ENCODE measurements at places on chromosomes 5 and 9. TPM values are rescaled to one million over a fixed set of nuclear protein-coding genes. Genes with fewer than 3 reads are reported as not detected.

DNA sequence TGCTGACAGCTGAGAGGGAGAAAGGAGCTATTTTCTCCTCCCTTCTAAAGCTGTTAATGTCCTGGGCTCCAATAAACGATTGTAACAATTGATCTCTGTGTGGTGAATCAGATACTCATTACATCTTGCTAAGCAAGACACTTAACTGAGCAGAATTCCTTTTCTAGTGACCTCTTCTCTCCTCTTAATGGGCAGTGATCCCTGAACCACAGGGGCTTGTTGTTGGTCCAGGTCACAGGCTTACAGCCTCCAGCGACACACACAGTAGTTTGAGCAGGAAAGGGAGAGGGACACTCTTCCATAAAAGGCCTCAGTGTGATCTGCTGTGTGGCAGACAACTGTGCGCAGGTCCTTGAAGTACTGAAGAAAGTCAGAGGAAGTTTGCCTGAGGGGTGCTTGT is 58.5 kb upstream of the MYO10 start:
- H3K4me1 ChIP-seq, result peaks cover 3% of the 10 kb centered on the region
- H3K4me3 ChIP-seq, result no peak overlapping the region
- no peaks in the 10 kb centered on the region for H3K27me3 ChIP-seq
- DNase-seq, result no peak
- no peaks in the 10 kb centered on the region for H3K36me3 ChIP-seq
- H3K27ac ChIP-seq, result no peak overlapping the region

DNA sequence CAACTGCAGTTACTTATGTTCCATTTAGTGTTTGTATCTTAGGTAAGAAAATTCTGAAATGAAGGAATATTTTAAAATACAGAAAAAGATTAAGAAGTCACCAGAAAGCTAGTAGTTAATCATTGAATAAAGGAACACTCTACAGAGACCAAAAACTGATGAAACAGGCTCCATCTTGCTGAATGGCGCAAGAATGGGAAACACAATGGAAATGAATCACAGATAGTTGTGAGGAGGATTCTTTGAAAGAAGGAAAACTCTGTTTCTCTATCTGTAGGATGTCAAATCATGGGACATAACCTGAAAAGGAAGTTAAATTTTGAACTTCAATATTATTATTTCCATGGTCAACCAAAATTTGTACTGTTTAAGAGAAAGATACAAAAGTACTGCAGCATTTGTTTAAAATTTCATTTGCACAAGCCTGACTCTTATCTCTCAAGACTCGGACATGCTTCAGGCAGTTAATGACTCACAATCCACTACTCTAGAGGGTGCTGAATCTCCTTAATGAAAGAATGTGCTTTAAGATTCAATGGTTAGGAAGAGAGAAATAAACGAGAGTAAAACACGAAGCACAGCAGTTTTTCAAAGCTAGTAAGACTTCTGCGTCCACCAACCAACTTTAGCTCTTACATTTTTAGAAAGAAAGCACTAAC is 1064.4 kb upstream of the DMAC1 start:
- H3K36me3 ChIP-seq, result no peaks in the 10 kb centered on the region
- H3K4me3 ChIP-seq, result no peak overlapping the region

DNA sequence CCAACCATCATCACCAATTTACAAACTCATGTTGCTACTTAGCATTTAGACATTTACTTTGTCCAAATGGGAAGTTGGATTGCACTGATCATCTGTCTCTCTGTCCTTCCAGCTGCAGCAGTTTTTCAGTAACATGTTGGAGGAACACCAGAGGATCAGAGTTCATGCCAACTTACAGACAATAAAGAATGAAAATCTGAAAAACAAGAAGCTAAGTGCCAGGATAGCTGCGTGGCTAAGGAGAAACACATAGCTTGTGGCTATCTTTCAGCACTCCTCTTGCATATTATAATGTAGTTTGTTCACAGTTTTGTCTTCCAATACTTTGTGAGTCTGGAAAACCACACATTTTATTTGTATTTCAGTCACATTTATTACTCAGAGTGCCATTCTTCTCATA is 6.4 kb upstream of the ARL14EPL start:
- H3K4me1 ChIP-seq, result no peaks in the 10 kb centered on the region
- H3K27ac ChIP-seq, result no peak overlapping the region
- H3K36me3 ChIP-seq, result no peaks in the 10 kb centered on the region

DNA sequence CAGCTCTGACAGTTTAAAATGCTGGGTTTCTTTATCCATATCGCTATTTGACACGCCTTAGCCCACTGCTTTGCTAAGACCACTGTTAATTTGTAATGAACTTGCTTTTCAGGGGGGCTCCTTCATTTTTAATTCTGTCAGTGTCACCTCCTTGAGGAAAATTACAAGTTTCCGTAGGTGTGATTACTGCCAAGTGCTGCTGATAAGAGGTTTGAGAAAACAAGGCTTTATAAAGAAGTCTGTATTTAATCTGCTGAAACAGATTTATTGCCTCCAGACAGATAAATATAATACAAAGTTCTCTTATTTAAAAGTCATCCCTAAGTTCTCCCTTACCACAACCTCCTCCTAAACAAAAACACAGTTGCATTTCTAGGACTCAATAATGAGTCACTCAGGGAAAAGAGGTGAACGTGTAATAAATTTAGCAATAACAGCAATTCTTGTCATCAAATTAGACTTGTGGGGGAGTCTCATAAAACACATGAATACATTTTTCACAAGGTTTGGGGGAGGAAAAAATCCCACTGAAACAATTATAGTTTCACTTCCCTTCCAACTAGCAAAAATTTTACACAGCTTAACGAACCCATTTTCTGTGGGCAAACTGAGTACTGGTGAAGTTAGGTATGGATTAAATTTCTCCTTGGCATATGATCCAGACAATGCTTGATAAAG is 72.8 kb downstream of the MAPKAP1 start:
- no peak overlapping the region for H3K27ac ChIP-seq
- H3K4me3 ChIP-seq, result no peak overlapping the region
- H3K36me3 ChIP-seq, result peaks cover 14% of the 10 kb centered on the region
- no peaks in the 10 kb centered on the region for H3K27me3 ChIP-seq
- H3K4me1 ChIP-seq, result peaks cover 55% of the 10 kb centered on the region

DNA sequence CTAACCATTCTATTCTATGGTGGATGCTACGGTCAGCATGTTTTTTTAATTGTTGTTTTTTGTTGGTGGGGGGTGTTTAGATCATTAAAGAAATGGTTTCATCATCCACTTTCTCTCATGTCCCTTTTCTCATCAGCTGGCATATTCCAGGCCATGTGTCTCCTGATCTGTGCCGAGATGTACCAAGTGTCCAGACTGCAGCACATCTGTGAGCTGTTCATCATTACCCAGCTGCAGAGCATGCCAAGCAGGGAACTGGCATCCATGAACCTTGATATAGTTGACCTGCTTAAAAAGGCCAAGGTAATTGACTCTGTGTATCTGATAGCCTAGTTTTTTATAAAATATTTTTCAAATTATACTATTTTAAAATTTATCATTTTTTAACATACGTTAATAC is 38.9 kb downstream of the GLRX start:
- no peak for DNase-seq
- H3K4me1 ChIP-seq, result peaks cover 22% of the 10 kb centered on the region
- no peak overlapping the region for H3K27ac ChIP-seq
- H3K4me3 ChIP-seq, result no peak overlapping the region
- no peaks in the 10 kb centered on the region for H3K27me3 ChIP-seq
- H3K36me3 ChIP-seq, result no peaks in the 10 kb centered on the region

- H3K4me3 ChIP-seq, result no peak overlapping the region
- no peaks in the 10 kb centered on the region for H3K36me3 ChIP-seq
- no peak for DNase-seq
- no peaks in the 10 kb centered on the region for H3K4me1 ChIP-seq
Measured at GRCh38 chr5:122218778-122219177, 89.4 kb downstream of the ZNF474 start.

DNA sequence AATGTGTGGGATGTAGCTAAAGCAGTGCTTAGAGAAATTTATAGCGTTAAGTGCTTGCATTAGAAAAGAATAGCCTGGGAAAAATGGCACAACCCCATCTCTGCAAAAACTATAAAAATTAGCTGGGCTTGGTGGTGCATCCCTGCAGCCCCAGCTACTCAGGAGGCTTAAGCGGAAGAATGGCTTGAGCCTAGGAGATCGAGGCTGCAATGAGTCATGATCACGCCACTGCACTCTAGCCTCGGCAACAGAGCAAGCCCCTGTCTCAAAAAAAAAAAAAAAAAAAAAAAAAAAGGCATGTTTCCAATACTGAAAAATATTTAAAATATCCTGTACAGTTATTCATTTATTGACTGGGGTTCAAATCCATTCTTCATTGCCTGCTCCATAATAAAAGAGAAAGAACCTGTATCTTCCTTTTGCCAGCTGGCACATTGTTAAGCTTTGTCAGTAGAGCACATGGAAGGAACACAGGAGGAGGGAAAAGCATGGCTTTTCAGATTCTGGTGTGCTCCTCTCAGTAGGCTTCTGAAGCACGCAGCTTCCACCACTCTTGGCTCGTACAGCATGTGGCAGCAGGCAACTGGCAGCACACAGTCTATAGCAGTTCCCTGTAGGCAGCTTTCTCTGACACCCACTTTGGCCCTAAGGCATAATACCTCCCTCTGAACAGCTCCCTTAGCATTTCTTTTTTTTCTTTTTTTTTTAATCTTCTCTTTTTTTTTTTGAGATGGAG is 73.5 kb downstream of the TRIM36 start:
- no peak overlapping the region for H3K27ac ChIP-seq
- no peaks in the 10 kb centered on the region for H3K4me1 ChIP-seq
- H3K4me3 ChIP-seq, result no peak overlapping the region
- no peak for DNase-seq
- no peaks in the 10 kb centered on the region for H3K36me3 ChIP-seq

The BTNL8 gene
- not detected for total RNA-seq

The CORO2A gene
- total RNA-seq, result 6.2 TPM

Data from activated CD8-positive, alpha-beta memory T cell treated with anti-CD3 and anti-CD28 coated beads, Interleukin-2, amount 10 ng/mL, durations not matched to agents 7 days and 5 days (primary cell).